Activated naive CD4-positive, alpha-beta T cell treated with anti-CD3 and anti-CD28 coated beads, Interleukin-2, amount 50 U/mL, for 72 hours (primary cell): ENCODE measurements at places on chromosomes 3 and 15. TPM values are rescaled to one million over a fixed set of nuclear protein-coding genes. Genes with fewer than 3 reads are reported as not detected.
A peak's percentile ranks its signal among the peaks of the same experiment; 100 is the strongest.

Gene RASA2
- 31.1 TPM for total RNA-seq

Gene PRKAR2A
- total RNA-seq = 13.9 TPM

DNA sequence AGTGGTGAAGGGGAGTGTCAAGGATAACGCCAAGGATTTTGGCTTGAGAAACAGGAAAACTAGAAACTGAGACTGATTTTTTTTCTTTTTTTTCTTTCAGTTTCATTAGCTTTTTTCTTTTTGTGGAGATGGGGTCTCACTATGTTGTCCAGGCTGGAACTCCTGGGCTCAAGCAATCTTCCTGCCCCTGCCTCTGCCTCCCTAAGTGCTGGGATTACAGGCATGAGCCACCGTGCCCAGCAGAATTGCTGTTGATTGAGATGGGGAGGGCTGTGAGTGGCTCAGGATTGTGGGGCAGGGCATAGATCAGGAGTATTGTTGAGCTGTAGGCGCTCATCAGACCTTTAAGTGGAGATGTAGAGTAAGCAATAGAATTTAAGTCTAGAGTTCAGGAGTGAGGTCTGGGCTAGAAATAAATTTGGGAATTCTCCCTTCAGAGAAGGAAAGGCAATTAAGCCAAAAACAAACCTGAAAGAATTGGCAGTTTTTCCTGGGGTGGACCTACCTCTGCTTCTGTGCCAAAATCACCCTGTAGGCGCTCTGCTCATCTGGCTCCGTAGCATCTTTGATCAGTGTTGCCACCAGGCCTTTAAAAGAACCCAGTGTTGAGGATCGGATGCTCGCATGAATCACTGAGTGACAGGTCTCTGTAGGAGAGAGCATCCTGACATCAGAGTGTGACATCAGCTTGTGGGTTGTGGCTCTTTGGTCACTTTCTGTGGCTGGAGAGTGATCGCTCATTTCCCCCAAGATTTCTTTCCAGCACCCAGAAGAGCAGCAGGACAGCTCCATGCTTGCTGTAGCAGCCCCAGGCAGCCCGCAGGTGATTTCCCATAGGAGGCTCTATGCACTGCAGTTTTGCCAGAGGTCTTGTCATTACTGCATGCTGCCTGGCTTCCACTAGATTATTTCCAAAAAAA, 15.8 kb downstream of the ABHD17C start:
- peak; percentile 86 for DNase-seq

- DNase-seq = no peak
Observed at GRCh38 chr15:68543165-68544008, 35.4 kb upstream of the CORO2B start.

- no peak for DNase-seq
Observed at GRCh38 chr3:127383656-127384179, 95.9 kb upstream of the PRR20G start.

DNA sequence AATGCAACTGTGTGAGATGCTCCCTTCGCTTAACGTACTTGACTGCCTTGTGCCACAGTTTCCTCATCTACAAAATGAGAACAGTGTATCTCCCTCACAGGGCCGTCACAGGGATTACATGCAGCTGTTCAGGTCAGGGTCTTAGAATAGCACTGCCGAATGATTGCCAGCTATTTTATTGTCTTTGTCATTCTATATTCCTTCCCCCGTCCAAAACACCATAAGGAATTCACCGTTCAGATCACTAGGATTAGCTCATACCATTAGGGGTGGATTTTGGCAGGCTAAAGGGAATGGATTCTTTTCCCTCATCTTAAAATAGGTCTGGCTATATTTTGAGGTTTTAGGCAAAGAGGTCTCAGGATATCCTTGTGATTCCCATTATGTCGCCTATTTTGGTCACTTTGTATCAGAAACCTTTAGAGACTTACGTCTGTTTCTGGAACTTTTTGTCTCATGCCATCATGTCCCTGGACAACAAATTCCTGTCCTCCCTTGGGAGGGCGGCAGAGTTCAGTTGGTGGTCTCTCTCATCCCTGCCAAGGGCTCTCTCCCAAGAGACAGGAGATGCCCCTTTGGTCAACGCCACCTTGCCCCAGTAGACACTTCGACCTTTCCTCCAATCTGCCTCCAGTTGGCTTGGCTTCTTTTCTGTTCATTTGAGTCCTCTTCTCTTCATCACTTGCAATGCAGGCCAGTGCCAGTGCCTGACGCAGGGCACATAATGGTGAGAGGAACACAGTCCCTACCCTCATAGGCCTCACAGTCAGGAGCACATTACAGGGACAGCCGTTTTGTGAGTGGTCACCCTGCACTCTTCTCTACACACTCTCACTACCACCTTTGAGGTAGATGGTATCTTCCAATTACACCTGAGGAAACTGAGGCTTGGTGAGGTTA, 171.6 kb upstream of the BHLHE40 start:
- DNase-seq = no peak

- DNase-seq = no peak
Observed at GRCh38 chr3:112759681-112760080, 87.0 kb downstream of the CD200R1L start.

- DNase-seq = no peak
Observed at GRCh38 chr3:81699536-81700320, 61.7 kb downstream of the GBE1 start.

GRCh38 chr3:128971421-128972100, 22.3 kb downstream of the CFAP92 start:
- no peak for DNase-seq

- DNase-seq = no peak
Observed at GRCh38 chr3:141353652-141354495, 14.4 kb upstream of the ZBTB38 start.

DNA sequence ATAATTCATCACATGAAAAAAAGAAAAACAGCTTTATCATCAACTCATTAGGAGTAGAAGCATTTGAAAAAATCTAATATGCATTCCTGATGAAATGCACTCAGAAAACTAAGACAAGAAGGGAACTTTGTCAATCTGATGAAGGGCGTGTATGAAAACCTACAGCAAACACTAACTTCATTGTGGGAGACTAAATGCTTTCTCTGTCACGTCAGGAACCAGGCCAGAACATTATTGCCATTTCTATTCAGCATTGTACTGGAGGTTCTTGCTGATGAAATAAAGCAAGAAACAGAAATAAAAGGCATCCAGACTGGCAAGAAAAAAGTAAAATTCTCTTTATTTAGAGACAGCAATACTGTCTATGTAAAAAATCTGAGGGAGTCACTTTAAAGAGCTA, 235.2 kb downstream of the GABRB3 start:
- no peak for DNase-seq

GRCh38 chr3:133570937-133571320, 2.6 kb upstream of the CDV3 start:
- DNase-seq = no peak

GRCh38 chr15:42060797-42061196, 33.6 kb downstream of the PLA2G4D start:
- DNase-seq = no peak

GRCh38 chr3:13932578-13933295, 52.9 kb upstream of the WNT7A start:
- DNase-seq = no peak
